HCT116 (cell line): ENCODE measurements at places on chromosomes 6 and 20.
A peak's percentile ranks its signal among the peaks of the same experiment; 100 is the strongest.

DNA sequence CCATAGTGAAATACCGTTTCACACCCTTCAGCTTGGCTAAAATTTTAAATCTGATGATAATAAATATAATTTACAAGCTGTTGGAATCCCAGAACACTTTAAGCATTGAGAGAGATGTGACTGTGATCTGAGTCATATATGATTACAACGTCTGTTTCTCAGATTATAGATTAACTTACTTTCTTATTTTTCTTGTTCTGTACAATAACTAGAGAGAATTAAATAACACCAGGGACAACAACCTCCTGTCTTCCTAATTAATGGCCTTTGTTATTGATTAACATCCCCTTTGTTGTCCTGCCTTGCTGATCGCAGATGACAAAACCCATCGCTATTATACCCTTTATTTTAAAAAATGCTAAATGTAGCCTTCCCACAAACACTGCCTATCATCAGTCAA lies 87.8 kb upstream of the EZR start:
- DNase-seq = no peak

DNA sequence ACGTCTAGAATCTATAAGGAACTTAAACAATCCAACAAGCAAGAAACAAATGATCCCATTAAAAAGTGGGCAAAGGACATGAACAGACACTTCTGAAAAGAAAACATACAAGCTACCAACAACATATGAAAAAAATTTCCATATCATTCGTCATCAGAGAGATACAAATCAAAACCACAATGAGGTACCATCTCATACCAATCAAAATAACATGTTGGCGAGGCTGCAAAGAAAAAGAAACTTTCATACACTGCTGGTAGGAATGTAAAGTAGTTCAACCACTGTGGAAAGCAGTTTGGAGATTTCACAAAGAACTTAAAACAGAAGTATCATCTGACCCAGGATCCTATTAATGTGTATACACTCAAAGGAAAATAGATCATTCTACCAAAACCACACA lies 243.9 kb upstream of the RUNX2 start:
- DNase-seq = no peak

GRCh38 chr6:80942911-80943310 lies 809.6 kb downstream of the TENT5A start:
- no peak for DNase-seq

GRCh38 chr6:215335-216034 lies 76.8 kb upstream of the DUSP22 start:
- no peak for DNase-seq

GRCh38 chr20:40746251-40746650 lies 57.2 kb upstream of the MAFB start:
- DNase-seq = no peak

GRCh38 chr6:62998022-62998421 lies 213.2 kb upstream of the FKBP1C start:
- DNase-seq = no peak

GRCh38 chr20:51388227-51388626 lies 154.3 kb downstream of the NFATC2 start:
- DNase-seq = no peak

GRCh38 chr20:48904566-48905296 lies 16.8 kb upstream of the ARFGEF2 start:
- DNase-seq = peak; percentile 37

GRCh38 chr6:77986380-77987034 lies 333.7 kb downstream of the MEI4 start:
- DNase-seq = no peak

DNA sequence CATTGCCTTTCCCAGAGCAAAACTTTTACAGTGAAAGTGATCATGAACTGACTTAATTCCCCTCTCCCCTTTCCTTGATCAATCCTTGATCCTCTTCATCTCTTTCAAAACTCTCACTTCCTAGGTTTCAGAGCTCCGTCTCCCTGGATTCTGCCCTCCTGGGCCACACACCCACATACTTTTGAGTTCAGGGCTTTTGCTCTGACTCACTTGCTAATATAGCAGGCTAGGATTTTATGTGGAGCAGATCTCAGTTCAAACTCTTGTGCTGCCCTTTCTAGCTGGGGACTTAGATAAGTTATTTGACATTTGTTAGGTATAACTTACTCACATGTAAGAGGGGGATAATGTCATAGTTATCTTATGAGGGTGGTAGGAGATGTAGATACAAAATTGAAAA lies 109.1 kb upstream of the MLIP start:
- DNase-seq = no peak

GRCh38 chr6:101539510-101540245 lies 146.2 kb downstream of the GRIK2 start:
- DNase-seq = no peak

DNA sequence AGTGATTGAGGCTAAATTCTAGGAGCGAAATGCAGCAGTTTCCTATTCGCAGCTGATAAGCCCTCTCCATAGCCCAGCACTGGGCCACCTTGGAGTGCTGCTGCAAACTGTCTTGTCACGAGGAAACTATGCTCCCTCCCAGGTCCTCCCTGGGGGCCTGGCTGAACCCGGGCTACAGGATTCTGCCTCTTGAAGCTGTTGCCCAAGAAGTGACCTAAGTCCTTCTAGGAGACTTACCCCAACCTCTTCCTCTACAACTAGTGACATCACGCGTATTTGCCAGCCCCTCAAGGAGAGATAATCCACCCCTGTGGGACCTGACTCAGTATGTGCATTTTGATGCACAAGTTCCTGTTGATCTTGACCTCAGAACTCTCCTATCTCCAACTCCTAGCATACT lies 26.5 kb upstream of the ZFAND3 start:
- no peak for DNase-seq

DNA sequence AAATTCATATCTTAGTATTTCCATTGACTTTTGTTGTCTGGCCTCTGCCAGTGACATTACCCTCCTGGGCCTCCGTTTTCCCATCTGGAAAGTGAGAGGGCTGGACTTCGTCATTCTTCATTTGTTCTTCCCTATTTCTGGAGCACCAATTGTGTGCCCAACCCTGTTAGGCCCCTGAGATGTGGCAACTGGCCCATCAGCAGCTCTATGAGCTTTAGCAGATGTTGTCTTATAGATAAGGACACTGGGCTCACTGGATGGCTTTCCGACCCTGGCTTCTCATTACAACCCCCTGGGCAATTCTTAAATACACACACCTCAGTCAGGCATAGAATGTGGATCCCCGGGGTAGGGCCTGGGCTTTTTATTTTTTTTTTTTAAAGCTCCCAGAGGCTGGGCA lies 14.7 kb downstream of the PABPC1L start:
- DNase-seq = no peak

- no peak for DNase-seq
Observed at GRCh38 chr6:31048099-31048498, 37.8 kb downstream of the MUC22 start.

GRCh38 chr6:98358173-98358572 lies 476.2 kb upstream of the POU3F2 start:
- no peak for DNase-seq

DNA sequence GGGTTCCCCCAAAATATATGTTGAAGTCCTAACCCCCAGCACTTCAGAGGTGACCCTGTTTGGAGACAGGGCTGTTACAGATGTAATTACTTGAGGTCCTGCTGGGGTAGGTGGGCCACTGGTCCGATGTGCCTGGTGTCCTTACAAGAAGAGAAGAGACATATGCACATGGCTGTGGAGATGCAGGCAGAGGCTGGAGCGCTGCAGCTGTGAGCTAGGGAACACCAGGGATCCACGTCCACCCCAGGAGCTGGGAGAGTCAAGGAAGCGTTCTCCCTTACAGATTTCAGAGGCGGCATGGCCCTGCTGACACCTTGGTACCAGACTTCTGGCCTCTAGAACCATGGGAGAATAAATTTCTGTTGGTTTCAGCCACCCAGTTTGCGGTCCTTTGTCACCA lies 11.7 kb upstream of the SLC22A2 start:
- no peak for DNase-seq

GRCh38 chr6:106823732-106824351 lies 150.7 kb downstream of the CD24 start:
- DNase-seq = no peak

- no peak for DNase-seq
Observed at GRCh38 chr6:39649996-39650395, 75.2 kb downstream of the KIF6 start.

- no peak for DNase-seq
Observed at GRCh38 chr6:16035488-16036080, 93.3 kb upstream of the MYLIP start.
